Ecto neural progenitor cell (in vitro differentiated cells): ENCODE measurements at places on chromosomes 4 and X.

GRCh38 chr4:24042094-24042493 is 152.2 kb upstream of the PPARGC1A start:
- DNase-seq = no peak

DNA sequence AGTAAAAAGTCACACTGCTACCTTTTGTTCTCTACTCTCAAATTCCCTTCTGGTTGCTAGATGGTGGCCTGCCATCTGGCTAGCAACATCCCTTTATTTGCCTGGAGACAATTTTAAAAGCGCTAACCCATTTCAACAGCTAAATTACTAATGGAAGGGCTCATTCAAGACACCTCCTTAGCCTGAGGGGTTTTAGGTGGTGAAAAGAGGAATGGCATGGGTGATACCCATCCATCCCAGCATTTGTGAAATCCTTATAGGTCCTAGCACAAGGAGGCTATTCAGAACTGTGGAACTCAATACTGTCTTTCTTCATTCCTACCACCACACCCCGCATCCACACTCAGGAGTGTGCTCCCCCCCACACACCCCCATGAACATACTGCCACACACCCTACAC is 33.5 kb downstream of the ARHGEF9 start:
- no peak for DNase-seq

GRCh38 chr4:74391890-74392475 is 27.0 kb downstream of the EREG start:
- DNase-seq = no peak

GRCh38 chrX:19183761-19184477 is 61.7 kb upstream of the ADGRG2 start:
- no peak for DNase-seq

GRCh38 chr4:99807666-99808065 is 9.0 kb upstream of the DAPP1 start:
- DNase-seq = no peak
